ENCODE measurements at places on chromosomes 1 and 21. TPM values are rescaled to one million over a fixed set of nuclear protein-coding genes. Genes with fewer than 3 reads are reported as not detected.

The CD160 gene
- not detected for total RNA-seq

The CDA gene
- total RNA-seq: 0.65 TPM

The RUSC1 gene
- 14.9 TPM for total RNA-seq

The KCNA2 gene
- not detected for total RNA-seq

The STUM gene
- total RNA-seq: not detected

The NAV1 gene
- 12.6 TPM for total RNA-seq

The BSND gene
- not detected for total RNA-seq

The CACNA1S gene
- total RNA-seq: not detected

The F13B gene
- total RNA-seq: not detected

The FNBP1L gene
- 47.1 TPM for total RNA-seq

The ENAH gene
- total RNA-seq: 25.0 TPM

The SFN gene
- not detected for total RNA-seq

The SPOCD1 gene
- total RNA-seq: 19.8 TPM

The ACTA1 gene
- not detected for total RNA-seq

The SRSF11 gene
- total RNA-seq: 87.7 TPM

The TTC4 gene
- 29.6 TPM for total RNA-seq

The SLC44A5 gene
- 2.9 TPM for total RNA-seq

The ACOT11 gene
- 3.6 TPM for total RNA-seq

The IL10 gene
- not detected for total RNA-seq

The ANGPTL3 gene
- total RNA-seq: not detected

The TXLNA gene
- total RNA-seq: 60.7 TPM

The PDZK1IP1 gene
- total RNA-seq: not detected

The KIAA0040 gene
- total RNA-seq: 21.4 TPM

The OR2T35 gene
- total RNA-seq: not detected

The WDR4 gene
- 13.0 TPM for total RNA-seq

The KCNE1 gene
- total RNA-seq: 0.15 TPM

The ADGRB2 gene
- 1.9 TPM for total RNA-seq

The SYT2 gene
- total RNA-seq: not detected

The SV2A gene
- 4.9 TPM for total RNA-seq

The ZFP69B gene
- 3.2 TPM for total RNA-seq

The UBASH3A gene
- total RNA-seq: not detected

The DPT gene
- total RNA-seq: not detected

The PTCH2 gene
- total RNA-seq: 0.30 TPM

The LYPD8 gene
- not detected for total RNA-seq

The FAM43B gene
- not detected for total RNA-seq

The RCAN3 gene
- total RNA-seq: 2.3 TPM

The G0S2 gene
- 1.1 TPM for total RNA-seq

The AK5 gene
- 97.3 TPM for total RNA-seq

The PRAMEF6 gene
- total RNA-seq: not detected

The CD101 gene
- total RNA-seq: 0.15 TPM

The SOX13 gene
- total RNA-seq: 27.7 TPM

Measured in epithelial cell of umbilical artery (primary cell).